ENCODE measurements at places on chromosomes 2 and 18.

GRCh38 chr2:86275384-86275799, 62.0 kb downstream of the REEP1 start:
- no peak for DNase-seq

- DNase-seq, result no peak
Measured at GRCh38 chr18:26722565-26722931, 143.0 kb downstream of the AQP4 start.

- DNase-seq, result no peak
Measured at GRCh38 chr2:171521361-171522051, 768 bp upstream of the CYBRD1 start.

DNA sequence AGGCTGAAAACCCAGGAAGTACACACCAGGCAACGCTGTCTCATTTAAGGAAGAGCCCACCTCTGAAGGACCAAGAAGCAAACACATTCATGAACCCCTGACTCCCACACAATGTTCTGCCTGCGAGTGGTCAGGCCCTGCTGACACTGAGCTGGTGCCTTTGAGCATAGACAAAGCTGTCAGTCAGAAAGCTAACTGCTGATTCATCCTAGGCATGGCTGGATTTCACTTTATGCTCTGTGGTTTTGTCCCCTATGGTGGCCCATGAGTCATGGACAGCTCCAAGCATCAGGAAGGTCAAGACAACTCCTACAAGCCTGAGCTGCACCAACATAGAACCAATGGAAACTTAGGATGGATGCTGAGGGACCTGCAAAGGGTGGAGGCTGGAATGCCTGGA, 78.9 kb downstream of the UXS1 start:
- peak; percentile 22 for DNase-seq

GRCh38 chr18:41955688-41956087, 654 bp downstream of the PIK3C3 start:
- DNase-seq, result no peak

DNA sequence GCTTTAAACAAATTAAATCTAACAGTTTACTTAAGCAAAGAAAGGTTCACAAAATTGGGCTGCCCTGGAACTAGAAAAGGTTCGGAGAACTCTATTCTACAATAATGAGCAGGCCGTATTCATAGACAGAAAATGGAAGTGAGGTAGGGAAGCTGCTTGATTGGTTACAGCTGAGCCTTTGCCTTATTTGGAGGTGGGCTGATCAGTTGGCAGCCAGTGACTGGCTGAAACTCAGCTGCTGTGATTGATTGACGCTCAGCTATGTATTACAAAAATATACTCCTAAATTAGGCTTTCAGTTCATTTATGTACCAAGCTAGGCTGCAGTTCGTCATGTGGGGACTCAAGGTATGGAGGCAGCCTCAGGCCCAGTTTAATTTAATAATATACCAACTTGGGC, 42.3 kb upstream of the TTR start:
- DNase-seq, result no peak

DNA sequence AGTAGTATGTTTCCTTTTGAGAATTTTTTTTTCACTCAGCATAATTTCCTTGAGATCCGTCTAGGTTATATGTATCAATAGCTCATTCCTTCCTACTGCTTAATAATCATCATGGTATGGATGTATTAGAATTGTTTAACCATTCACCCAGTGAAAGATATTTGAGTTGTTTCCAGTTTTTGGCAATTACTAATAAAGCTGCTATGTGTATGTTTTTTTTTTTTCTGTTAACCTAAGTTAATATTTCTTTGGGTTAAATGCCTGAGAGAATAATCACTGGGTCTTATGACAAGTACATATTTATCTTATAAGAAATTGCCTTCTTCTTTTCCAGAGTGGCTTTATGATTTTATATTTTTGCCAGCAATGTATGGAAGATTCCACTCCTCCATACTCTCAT, 96.4 kb upstream of the ST6GAL2 start:
- no peak for DNase-seq

DNA sequence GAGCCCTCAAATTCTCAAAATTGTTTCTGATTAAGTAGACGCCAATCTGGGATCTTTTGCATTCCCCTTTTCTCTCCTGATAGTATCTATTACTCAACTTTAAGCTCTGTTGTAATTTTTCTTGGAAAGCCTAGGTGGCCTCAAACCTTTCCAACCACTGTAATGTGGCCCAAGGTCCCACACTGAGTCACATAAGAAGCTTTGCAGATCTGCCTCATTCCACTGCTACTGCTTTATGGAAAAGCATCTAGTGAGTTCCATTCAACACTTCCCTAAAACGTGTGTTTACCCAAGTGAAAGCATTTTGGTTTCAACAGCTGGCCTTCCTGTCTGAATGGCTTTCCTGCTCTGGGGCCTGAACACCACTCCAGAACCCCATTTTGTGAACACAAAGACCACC, 493.6 kb upstream of the SPHKAP start:
- DNase-seq, result no peak

DNA sequence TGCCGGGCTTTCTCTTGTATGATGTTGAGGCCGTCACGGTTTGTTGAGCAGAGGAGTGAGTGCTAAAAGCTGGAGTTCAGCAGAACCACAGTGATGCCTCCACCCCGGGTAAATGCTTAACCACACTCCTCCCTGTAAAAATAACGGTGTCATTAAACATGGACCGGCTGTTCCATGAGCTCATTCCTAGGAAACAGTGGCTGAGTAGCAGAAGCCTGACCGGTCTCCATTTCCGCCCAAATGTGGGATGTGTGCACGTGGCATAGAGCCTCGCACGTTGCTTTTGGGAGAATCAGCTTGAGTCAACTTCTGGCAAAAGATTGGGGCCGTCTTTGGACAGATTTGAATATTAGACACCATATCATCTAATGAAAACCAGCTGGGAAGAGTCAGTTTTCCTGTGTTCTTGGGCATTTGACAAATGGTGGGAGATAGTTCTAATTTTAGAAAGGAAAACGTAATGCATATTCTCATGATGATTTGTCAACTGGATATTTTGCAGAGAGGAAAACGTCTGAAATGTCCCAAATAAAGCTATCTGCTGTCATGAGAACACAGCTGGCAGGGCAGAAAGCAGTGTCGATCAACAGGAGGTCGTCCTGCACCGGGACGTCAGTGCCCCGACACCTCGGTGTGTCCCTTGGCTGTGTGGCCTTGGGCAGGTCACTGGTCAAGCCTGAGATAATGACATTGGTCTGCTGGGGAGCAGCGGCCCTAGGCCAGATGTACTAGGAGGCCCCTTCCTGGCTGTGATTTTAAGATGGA, 42.4 kb downstream of the LRRFIP1 start:
- no peak for DNase-seq

DNA sequence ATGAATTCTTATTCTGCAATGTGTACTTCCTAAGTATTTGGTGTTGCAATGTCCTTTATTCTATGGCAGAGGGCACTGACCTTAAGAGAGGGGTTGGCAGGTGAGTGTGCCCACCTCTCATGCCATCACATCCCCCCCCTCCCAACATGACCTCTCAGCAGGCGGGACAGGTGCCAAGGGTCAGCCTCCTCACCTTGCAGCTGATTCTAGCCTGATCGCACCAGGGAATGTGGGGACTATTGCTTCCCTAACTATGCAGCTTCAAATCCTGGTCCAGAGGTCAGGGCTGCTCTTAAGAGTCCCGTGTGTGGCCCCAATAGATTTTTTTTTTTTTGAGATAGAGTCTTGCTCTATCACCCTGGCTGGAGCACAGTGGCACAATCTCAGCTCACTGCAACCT, 9.5 kb downstream of the HJURP start:
- no peak for DNase-seq

GRCh38 chr2:212451786-212452231, 86.8 kb downstream of the ERBB4 start:
- no peak for DNase-seq

GRCh38 chr18:43830947-43831346, 553.7 kb upstream of the SYT4 start:
- no peak for DNase-seq

DNA sequence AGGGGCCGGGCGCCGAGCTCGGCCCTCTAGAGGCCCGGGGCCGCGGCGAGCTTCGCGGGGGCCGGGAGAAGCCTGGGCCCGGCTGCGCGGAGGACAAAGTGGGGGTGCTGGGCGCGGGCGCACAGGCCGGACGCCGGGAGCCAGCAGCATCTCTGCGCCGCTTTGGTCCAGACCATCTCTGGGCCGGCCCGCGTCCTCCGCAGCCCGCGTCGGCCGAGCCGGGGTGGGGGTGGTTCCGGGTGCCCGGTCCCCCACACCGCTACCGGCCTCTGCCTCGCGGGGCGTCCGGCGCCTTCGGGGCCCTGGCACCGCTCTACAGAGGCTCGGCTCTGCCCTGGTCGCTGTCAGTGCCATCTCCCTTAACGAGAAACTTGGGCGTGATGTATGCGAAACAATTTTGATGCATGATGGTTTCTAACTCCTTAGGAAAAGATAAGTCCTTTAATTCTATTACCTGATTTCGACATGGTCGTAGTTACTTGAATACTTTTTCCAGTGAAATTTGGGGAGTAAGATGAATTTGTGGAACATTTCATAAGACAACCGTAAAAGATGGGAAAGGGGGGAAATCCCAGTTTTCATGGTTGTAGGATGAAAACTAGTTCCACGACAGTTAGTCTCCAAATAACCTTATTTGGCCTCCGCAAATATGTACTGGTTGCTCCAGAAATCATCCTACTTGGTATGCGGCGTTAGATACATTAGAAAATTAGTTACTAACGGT, 562 bp downstream of the TWSG1 start:
- peak; percentile 40 for DNase-seq

DNA sequence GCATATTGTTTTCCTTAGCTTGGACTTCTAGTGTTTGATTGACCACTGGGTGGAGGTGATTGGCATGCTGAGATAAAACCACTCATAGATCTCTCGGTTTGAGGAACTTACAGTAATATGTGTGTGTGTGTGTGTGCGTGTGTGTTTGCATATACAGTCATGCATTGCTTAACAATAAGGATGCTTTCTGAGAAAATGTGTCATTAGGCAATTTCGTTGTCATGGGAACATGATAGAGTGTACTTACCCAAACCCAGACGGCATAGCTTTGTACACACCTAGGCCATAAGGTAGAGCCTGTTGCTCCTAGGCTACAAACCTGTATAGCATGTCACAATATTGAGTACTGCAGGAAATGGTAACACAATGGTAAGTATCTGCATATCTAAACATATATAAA, 167.3 kb downstream of the NYAP2 start:
- no peak for DNase-seq

DNA sequence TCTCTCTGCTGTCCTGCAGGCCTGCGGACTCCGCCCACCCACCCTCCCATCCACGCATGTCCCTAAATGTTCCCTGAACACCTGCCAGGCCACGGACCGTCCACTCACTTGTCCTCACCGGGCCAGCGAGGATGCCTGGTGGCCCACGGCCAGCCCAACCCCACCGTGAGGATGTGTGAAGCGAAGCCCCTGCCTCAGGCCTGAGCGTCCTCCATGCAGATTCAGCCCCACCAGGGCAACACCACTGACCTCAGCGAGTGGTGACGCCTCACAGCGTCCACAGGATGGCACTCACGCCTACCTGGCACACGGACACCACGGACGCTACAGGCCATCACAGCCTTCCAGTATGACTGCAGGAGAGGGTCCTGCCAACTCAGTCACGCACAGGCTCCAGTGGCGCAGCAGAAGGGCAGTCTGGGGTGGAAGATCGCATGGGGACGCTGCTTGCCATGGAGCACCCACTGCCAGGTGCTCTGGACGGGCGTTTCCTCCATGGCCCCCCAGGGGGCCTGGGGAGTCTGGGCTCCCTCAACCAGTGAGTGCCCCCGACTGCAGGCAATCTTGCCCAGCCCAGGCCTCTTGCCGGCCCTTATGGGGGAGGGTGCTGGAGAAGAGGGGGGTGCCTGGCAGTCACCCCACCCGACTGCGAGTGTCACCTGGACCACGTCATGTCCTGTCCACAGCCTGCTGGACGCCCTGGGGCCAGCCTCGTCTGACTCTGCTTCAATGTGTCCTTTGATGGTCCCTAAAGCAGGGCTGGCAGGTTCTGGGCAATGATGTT, 25.4 kb downstream of the HDAC4 start:
- no peak for DNase-seq

GRCh38 chr18:61546590-61546989, 213.4 kb downstream of the CDH20 start:
- no peak for DNase-seq

GRCh38 chr2:26692897-26693849, 651 bp downstream of the KCNK3 start:
- DNase-seq, result no peak

GRCh38 chr2:102033031-102033749, 41.4 kb downstream of the IL1R2 start:
- peak; percentile 35 for DNase-seq

- DNase-seq, result no peak
Measured at GRCh38 chr2:231172025-231172424, 26.4 kb upstream of the ARMC9 start.

DNA sequence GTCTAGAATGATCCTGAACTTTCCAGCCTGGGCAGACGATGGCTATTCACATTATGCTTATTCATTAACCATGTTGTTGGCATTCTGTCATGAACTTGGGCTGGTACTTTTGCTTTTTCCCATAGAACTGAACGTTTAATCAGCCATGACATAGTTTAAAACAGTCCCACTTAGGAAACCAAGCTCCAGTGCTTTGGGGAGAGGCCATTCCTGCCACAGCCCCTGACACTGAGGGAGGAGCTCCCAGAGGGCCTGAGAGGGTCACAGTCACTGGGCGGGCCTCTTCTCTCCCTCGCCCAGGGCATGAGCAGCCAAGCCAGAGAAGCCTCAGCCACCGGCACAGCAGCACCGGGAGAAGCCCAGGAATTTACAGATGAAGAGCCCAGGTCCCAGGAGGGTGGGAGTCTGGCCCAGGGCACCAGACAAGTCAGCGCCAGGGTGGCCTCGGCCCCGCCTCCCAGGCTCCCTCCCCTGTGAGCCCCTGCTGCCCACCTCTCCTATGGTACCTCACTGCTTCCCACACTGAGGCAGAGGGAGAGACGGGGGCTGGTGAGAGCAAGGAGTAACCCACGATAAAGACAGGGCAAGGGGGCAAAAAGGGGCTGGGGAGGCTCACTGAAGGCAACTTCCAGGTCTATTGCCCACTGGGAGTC, 33.6 kb downstream of the MAL start:
- DNase-seq, result no peak

DNA sequence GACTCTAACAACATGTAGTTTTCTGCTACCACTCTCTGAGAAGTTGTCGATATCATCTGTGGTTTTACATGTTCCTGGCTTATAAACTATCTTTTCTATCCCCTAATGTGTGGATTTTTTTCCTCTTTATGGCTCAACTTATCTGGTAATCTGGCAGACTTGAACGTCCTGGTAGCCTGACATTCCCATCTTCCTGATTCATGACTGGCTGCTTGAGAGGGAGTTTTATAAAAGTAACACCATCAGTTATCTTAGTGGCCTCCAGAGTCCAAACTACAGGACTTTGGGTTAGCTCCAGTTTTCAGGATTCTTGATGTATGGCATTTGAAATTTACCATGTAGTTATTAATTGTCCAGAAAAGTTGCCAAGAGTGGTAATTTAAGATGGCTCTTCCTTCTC, 174.0 kb upstream of the GULP1 start:
- no peak for DNase-seq
